ENCODE measurements at places on chromosomes 6 and 20. TPM values are rescaled to one million over a fixed set of nuclear protein-coding genes. Genes with fewer than 3 reads are reported as not detected.

DNA sequence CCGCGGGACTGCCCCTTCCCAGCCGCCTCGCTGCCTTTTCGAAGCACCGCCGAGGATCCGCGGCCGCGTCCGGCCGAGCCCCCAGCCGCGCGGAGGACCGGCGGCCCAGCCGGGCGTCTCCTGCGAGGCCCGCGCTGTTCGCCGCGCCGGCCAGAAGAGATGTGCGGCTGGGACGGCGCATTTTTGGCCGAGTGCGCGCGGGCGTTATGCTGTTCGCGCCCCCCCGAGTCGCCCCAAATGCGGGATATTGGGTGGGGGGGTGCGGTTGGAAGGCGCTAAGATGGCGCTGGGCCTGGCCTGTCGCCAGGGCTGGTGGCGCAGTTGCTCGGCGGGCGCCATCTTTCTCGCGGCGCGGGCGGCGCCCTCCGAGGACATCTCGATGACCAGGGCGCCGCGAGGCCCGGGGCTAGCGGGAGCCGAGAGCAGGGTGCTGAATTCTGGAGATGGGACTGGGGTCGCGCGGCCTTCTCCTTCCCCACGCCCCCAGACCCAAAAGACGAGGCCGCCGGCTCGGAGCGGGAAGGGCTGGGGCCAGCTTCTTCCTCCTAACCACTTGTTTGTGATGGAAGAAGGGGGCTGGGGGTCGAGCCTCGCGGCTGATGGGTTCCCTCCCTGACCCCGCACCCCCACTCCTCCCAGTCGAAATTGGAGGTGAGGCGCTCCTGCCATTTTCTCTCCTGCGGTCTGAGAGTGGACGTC is 1.5 kb downstream of the BICRAL start:
- peak; percentile 86 for DNase-seq
- H3K27ac ChIP-seq = peak overlapping the region; percentile 98
- no peaks in the 10 kb centered on the region for H3K36me3 ChIP-seq
- no peaks in the 10 kb centered on the region for H3K4me1 ChIP-seq

- no peak for DNase-seq
- no peaks in the 10 kb centered on the region for H3K4me1 ChIP-seq
- no peaks in the 10 kb centered on the region for H3K36me3 ChIP-seq
- no peaks in the 10 kb centered on the region for H3K27me3 ChIP-seq
- H3K27ac ChIP-seq = no peak overlapping the region
These were observed 117.3 kb downstream of the TMEM170B start for GRCh38 chr6:11654876-11655275.

DNA sequence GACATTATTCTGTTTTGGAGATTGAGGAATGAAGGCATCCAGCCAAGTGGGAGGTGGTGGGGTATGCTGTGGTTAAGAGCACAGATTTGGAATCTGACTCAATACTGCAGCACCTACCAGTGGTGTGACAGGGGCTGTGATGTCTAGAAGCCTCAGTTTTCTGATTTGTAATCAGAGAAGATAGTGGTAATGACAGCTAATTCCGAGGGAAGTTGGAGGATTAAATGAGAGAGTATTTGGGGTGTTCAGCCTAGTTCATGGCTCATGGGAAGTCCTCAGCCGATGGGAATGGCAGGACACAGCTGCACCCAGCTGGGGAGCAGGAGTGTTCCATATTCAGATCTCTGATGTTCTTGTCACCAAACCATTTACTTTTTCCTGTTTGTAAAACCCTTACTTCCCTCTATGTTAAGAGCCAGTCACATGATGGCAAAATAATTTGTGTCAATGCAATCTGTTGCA is 9.3 kb downstream of the SLC9A8 start:
- H3K4me3 ChIP-seq = no peak overlapping the region
- no peak overlapping the region for H3K27ac ChIP-seq

DNA sequence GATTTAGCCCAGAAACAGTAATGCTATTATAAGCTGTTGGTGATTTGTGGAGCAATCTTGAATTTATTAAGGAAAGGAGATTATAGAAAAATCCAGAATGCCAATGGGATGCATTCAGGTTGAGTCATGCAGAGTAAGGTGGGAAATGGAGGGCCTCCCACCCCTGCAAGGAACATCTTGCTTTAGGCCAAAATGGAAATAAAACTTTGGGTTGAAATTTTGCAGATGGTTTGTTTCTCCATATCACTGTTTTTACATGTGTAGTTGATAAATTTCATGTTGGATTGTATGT is 152.4 kb downstream of the BCAS1 start:
- H3K4me3 ChIP-seq = no peak overlapping the region
- H3K27ac ChIP-seq = peak overlapping the region; percentile 33
- H3K27me3 ChIP-seq = no peaks in the 10 kb centered on the region
- peaks cover 10% of the 10 kb centered on the region for H3K4me1 ChIP-seq

- H3K4me3 ChIP-seq = no peak overlapping the region
- no peaks in the 10 kb centered on the region for H3K36me3 ChIP-seq
- DNase-seq = no peak
- H3K27me3 ChIP-seq = no peaks in the 10 kb centered on the region
- no peaks in the 10 kb centered on the region for H3K4me1 ChIP-seq
These were observed 19.3 kb upstream of the IYD start for GRCh38 chr6:150349546-150349945.

Gene HEY2
- not detected for total RNA-seq

- peaks cover 71% of the 10 kb centered on the region for H3K36me3 ChIP-seq
- H3K4me1 ChIP-seq = no peaks in the 10 kb centered on the region
- H3K27ac ChIP-seq = no peak overlapping the region
- H3K27me3 ChIP-seq = no peaks in the 10 kb centered on the region
These were observed 16.8 kb downstream of the AAR2 start for GRCh38 chr20:36253036-36253435.

Data from Peyer's patch (tissue), 4 donors.